ENCODE measurements at places on chromosomes 5 and 9.

- no peak for DNase-seq
Observed at GRCh38 chr5:54443270-54443669, 12.2 kb upstream of the HSPB3 start.

GRCh38 chr9:129471201-129472019 is 149.5 kb downstream of the C9orf50 start:
- DNase-seq = no peak

DNA sequence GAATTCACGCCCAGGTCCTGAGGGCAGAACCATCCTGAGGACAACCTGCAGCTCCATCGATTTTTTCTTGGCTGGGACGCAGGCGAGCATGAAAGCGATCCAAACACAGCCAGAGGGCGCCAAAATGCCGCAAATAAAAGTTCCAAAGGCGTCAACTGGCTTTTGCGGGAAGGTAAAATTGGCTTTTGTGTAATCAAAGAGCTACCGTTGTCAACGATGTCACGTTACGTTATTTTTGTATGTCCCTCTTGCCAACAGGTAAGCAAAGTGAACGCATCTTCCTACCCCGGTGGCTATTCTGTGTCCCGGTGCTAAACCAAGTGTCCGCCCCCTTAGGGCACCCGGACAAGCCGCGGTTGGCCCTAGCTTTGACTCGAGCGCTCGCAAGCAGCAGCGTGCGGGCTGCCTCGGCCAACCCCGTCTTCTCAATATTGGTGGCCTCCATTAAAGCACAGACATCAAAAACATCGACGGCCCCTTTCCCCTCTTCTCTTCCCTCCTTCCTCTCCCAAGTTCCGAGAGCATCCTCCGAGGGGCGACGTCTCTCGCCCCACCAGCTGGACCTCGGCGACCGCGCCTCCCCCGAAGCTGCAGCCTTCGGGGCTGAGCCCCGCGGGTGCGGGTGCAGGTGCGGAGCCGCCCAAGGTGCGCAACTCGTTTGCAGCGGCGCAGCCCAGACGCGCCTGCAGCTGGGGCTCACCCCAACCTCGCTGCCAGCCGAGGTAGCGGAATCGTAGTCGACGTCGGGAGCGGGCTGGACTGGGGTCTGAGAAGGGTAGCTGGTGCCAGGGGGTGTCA is 1.1 kb upstream of the BASP1 start:
- DNase-seq = no peak

DNA sequence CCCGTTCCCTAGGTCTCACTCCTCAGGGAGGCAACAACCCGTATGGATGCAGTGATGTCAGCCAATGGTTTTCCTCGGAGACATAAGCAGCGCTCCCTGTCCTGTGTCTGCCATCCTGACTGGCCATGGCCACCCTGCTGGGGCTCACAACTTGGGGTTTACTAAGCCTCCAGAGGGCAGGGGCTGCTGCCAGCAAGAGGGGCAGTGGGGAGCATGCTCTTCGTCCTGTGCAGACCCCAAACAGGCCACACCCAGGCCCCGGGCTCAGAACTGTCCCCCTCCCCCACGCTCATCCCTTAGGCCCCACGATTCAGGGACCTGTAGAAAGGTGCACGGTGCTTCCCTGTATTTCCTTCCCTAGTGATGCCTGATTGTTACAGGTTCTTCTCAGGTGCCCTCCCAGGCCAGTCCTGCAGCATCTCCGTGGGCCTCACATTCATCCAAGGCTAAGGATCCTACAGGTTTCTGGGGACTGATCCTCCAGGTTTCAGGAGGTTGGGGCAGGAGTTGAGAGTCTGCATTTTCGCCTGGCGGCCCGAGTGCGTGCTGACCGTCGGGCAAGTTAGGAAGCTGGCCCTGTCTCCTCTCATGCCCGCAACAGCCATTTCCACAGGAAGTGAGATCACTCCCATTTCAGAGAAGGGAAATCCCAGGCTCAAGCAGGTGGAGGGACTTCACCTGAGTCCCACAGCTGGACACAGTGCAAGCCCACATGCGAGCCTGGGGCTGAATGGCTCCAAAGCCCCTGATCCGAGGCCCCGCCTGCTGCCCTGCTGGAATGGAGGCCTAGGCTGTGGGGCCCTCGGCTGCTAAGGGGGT is 217.6 kb downstream of the ROR2 start:
- DNase-seq = no peak

DNA sequence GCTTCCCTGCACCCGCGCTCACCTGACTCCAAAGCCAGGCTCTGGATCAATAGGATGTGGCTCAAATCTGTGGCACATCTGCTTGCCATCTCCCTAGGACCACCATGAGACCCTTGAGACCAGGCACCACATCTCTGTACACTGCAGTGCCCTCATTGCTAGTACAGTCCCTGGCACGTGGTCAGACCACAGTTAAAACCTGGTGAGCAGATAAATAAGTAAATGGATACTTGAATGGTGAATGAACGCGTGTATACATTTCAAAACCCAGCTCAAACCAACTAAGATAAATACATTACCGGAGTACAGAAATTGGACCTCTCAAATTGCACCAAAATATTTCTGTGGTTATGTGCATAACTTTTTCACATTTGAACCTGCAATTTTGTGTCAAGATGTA is 221.2 kb upstream of the IRX4 start:
- no peak for DNase-seq

- no peak for DNase-seq
Observed at GRCh38 chr5:87322381-87322780, 54.7 kb downstream of the RASA1 start.

GRCh38 chr5:121867403-121867802 is 15.7 kb downstream of the FTMT start:
- DNase-seq = no peak

DNA sequence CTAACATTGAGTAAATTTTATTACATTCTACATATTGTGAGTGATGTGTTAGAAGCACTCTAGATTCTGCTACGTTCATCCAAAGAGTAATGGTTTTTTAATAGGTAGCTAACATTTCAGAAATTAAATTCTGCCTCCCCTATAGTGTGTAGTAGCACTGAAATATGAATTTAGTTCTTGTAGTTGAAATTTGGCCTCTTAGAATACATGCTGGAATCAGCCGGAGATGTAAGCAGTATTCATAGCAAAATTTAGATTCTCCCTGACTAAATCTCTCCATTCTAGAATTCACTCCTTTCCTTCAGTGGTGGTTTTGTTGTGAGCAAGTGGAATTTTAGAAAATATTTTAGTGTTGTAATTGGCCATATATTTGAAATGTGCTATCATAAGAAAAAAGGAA is 799.9 kb upstream of the CDH10 start:
- DNase-seq = no peak

- no peak for DNase-seq
Observed at GRCh38 chr9:74293479-74293878, 203.7 kb upstream of the RORB start.

DNA sequence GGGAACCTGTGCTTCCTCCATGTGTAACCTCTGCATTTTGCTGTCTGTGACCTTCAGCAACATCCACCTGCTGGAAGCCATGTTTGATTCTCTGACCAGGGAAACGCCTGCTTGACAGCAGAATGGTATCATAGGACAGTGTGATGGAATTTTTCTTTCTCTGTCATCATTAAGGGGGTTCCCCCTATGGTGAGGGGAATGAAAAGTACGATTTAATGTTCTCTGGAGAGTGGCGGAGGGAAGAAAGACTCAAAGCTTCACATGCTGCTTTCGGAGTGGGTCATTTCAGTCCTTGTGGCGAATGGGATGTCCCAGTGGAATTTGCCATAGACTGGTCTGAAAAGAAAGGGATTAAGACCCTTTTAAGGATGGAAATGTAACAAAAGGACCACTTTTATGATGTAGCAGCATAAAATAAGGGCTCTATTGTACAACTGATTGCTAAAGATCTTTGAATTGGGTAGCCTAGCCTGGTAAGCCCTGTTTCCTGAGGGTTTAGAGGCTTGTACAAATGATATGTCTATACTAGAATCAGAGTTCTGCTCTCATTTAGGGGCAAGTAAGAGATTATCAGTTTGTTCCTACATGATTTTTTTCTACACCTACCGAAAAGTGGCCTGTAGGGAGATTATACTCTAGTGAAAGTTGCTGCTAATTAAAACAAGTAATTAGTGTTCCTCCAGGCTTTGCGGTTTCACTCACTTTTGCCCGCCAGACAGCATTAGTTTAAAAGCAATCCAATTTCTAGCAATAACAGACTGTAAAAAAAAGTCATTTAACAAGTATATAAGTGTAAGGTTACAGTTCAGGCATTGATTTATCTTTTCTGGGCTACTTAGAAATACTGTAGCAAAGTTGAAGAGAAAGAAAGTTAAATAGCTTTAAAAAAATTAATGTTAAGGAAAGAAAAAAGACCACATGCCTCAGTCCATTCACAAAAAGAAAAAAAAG is 904.5 kb downstream of the NR2F1-AS1 start:
- DNase-seq = no peak

DNA sequence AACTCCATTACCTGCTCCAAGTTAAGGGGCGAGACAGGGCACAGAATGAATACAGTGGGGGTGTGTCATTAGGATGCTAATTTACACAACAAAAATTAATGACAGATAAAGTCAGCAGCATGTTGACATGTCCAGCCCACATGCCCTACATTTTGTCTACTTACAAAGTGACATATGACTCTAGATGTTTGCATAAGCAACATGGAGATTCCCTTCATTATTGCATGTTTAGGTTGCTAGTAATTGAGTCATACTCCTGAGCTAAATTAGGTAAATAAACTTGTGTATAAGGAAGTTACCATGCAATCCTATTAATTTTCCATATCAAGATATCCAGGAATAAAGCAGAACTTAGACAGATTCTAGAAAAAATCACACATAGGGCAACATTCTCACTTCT is 232.2 kb downstream of the PDE4D start:
- DNase-seq = no peak

DNA sequence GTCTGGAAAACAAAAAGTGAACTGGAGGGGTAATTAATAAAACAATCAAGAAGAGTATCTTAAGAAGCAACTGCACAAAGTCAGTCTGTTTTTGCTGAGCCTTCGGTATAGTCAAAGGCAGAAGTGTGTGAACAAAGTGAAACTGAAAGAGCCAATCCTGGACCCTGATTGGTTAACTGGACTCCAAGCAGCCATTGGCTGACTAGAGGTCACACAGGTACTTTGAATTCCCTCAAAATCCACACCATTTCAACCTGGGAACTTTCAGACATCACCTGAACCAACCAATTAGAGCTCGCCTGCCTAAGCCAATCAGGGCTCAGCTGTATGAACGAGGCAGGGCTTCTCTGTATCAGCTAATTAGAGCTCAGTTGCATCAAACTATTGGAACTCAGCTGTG is 286.7 kb downstream of the TLE4 start:
- DNase-seq = no peak

GRCh38 chr5:56729488-56729887 is 85.9 kb upstream of the MAP3K1 start:
- DNase-seq = no peak

- no peak for DNase-seq
Observed at GRCh38 chr9:38131729-38132128, 62.7 kb upstream of the SHB start.

GRCh38 chr5:160188141-160189015 is 40.9 kb upstream of the FABP6 start:
- no peak for DNase-seq

- no peak for DNase-seq
Observed at GRCh38 chr5:156851880-156852279, 1.8 kb downstream of the PPP1R2B start.

GRCh38 chr9:114561771-114562170 is 25.8 kb upstream of the ATP6V1G1 start:
- DNase-seq = no peak

GRCh38 chr5:163809473-163809872 is 304.1 kb downstream of the MAT2B start:
- DNase-seq = no peak

DNA sequence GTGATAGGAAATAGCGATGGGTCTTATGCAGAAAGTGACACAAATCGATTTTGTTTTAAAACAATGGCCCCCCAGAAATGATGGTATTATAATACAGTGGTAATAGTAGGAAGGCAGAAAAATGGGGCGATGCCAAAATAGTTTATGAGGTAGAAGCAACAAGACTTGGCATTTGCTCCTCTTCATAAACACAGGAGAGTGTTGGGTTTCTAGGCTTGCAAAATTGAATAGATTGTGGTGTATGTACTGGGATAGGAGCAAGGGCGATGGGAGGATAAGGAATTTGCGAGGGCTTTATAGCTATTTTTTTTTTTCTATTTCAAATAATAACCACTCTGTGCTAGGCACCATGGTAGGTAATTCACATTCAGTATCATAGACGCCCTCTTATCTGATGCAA is 49.2 kb upstream of the ABCA1 start:
- DNase-seq = no peak

GRCh38 chr9:128836509-128837145 is 7.0 kb upstream of the SPOUT1 start:
- DNase-seq = no peak

DNA sequence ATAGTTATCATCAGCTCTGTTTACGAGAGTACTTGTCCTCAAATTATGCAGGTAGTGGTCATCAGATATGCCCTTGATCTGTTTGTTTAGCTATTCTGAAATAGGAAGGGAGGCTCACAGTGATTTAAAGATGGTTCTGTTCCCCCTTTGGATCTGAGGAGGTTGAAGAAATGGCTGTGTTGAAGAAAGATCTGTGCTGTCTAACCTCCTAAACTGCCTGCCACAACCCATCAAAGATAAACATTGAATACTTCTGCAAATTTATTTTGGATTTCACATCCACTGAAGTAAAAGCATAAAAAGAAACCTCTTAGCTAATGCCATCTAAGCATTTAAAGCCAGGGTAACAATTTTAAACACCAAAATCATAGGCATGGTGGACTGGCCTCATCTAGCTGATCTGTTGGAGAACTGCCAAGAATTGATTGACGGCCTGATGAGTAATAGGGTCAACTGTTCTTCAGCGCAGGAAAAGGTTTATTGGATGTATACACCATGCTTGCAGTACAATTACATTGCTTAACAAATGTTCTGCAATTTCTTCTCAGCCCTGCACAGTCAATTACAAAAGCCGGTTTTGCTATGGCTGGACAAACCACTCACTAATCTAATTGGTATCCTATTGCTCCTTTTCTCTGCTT is 97.6 kb downstream of the SEMA6A start:
- no peak for DNase-seq

GRCh38 chr9:581673-582497 is 259.6 kb upstream of the DMRT1 start:
- DNase-seq = no peak

- DNase-seq = no peak
Observed at GRCh38 chr5:154368041-154368800, 77.6 kb upstream of the SAP30L start.

DNA sequence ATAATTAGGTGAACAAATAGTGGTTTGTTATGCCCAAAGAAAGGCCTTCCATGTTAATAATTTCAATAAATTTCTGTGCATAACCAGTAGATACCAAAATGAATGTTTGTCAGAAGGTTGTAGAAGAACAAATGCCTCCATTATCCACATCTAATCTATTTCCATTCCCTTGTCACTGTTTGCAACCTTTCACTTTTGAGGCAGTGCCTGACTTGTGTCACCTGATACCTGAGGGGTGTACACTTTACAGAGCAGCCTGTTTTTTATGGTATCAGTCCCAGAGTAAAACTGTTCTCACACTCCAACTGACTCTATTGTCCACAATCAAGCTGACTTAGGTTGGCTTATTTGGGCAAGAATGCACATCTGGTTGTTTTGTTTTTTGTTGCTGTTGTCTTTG is 40.1 kb downstream of the FREM1 start:
- no peak for DNase-seq

- DNase-seq = no peak
Observed at GRCh38 chr5:151040211-151040747, 19.9 kb downstream of the GPX3 start.

- no peak for DNase-seq
Observed at GRCh38 chr9:78239506-78239905, 3.6 kb downstream of the CEP78 start.

Data from stimulated activated CD8-positive, alpha-beta memory T cell treated with anti-CD3 and anti-CD28 coated beads, Interleukin-7, amount 100 ng/mL, for 48 hours (primary cell).